ENCODE measurements at places on chromosomes 4 and X.

GRCh38 chrX:133698298-133698697 lies 283.0 kb upstream of the GPC4 start:
- DNase-seq, result no peak

- DNase-seq, result no peak
Observed at GRCh38 chr4:183627979-183628588, 30.9 kb downstream of the RWDD4 start.

DNA sequence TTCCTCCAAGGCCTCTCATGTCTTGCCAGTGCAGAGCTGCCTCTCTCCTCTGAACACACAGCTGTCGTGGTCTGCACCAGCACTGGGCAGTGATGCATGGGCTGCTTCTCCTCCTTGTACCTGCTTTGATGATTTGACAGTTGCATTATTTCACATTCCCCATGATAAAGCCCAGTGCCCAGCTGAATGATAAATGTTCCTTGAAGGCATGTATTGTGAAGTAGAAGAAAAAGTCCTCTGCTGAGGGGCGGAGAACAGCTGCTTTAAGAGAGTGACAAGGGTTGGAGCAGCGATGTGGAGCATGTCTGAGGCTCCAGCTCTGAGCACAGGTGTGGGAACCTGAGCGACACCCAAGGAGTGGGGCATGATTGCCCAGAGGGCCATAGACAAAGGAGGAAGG lies 21.1 kb upstream of the TRIM2 start:
- no peak for DNase-seq

GRCh38 chr4:40276546-40276945 lies 58.6 kb upstream of the CHRNA9 start:
- DNase-seq, result no peak

GRCh38 chrX:10172877-10173276 lies 16.1 kb downstream of the CLCN4 start:
- DNase-seq, result no peak

DNA sequence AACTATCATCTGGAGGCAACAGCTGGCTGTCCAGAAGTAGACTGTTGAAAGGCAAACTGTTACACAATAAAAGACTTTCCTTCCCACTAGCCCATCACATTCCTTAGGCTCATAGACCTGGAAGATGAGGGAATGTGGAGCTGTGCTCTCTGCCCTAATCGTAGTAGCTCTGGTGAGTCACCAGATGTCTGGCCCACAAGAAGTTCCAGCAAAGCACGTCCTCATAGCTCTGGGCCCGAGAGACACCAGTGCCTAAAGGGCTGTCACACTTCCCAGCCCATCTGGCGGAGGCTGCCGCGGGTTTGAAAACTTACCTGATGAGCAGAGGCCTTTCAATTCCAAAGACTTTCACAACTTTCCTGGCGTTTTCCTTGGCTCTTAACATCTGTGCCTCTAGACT lies 81.7 kb upstream of the STOX2 start:
- DNase-seq, result no peak

DNA sequence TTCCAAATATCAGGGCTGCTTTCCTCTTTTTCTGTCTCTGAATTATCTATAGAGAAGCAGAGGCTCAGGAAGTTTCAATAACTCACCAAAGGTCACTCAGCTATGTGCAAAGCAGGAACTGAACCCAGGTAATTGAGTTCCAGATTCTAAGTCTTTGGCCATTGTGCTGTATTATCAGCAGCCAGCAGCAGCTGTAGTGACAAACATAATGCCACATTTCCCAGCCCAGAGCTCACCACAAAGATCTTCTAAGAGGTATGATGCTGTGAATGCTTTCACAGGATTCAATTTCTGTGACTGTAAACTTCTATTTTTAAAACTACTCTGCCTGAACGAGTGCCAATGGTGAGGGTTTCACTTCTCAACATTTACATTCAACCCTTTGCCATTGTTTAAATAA lies 56.4 kb downstream of the SPOCK3 start:
- no peak for DNase-seq

GRCh38 chrX:96314985-96315384 lies 369.7 kb upstream of the DIAPH2 start:
- DNase-seq, result no peak

GRCh38 chrX:18886344-18887161 lies 97.4 kb downstream of the PHKA2 start:
- DNase-seq, result no peak

- DNase-seq, result no peak
Observed at GRCh38 chr4:169410839-169411770, 140.3 kb upstream of the SH3RF1 start.

GRCh38 chr4:52604215-52604614 lies 54.9 kb downstream of the USP46 start:
- no peak for DNase-seq

GRCh38 chr4:133186210-133186609 lies 37.1 kb downstream of the PCDH10 start:
- no peak for DNase-seq

- no peak for DNase-seq
Observed at GRCh38 chr4:83109480-83110222, 4.9 kb downstream of the PLAC8 start.

- no peak for DNase-seq
Observed at GRCh38 chrX:133297284-133297683, 79.1 kb upstream of the TFDP3 start.

GRCh38 chr4:80927420-80927819 lies 103.1 kb upstream of the BMP3 start:
- no peak for DNase-seq

DNA sequence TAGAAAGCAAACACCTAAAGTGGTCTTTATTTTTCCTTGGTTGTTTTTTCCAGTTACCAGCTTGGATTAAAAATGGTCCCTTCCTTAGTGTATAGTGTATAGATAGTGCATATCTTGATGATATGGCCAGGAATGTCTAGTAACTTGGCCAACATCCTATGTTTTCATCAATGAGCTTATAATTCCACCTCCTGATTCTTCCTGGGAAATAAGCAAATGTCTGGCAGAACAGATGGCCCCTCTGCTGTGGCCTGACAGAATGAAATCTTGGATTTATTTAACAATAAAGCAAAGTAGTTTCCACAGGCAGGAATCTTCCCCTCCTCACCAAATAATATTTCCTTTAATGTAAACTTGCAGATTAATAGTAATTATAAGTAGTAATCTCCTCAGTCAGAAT lies 6.1 kb downstream of the SCARB2 start:
- DNase-seq, result no peak

DNA sequence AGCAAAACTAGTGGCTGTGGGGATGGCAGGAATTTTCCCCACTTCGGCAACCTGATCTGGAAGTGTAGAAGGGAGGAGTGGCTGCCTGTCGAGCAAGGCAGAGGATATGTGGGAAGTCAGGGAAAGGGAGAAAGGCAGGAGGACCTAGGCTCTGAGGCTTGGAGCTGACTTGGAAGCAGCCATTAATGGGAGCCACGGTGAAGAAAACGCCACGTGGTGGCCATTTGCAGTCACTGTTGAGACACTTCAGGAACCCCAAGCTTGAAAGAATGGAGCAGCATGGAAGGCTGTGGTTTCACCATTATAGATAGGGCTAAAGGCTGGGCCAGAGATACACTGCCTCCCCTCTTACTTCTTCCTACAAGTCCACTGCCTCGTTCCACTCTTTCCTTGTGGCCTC lies 41.8 kb upstream of the MAML3 start:
- DNase-seq, result no peak

DNA sequence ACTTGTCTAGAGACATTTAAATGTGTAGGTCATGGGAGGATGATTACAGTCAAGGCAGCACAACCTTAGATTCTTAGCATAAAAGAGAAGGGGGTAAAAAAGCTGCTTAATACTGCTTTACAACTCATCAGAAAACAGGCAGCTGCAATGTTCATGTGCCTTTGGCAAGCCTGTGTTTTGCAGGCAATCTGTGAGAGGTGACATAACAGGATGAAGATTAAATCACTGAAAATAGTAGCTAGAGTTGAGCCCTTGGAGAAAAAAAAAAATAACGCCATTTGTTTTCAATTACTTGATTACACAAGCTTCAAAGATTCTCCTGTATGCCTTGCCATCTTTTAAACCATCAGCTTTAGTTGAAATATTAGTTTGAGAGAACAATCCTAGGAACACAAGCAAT lies 847.6 kb upstream of the LCORL start:
- no peak for DNase-seq

GRCh38 chrX:97398030-97398551 lies 514.4 kb downstream of the RPA4 start:
- DNase-seq, result no peak

DNA sequence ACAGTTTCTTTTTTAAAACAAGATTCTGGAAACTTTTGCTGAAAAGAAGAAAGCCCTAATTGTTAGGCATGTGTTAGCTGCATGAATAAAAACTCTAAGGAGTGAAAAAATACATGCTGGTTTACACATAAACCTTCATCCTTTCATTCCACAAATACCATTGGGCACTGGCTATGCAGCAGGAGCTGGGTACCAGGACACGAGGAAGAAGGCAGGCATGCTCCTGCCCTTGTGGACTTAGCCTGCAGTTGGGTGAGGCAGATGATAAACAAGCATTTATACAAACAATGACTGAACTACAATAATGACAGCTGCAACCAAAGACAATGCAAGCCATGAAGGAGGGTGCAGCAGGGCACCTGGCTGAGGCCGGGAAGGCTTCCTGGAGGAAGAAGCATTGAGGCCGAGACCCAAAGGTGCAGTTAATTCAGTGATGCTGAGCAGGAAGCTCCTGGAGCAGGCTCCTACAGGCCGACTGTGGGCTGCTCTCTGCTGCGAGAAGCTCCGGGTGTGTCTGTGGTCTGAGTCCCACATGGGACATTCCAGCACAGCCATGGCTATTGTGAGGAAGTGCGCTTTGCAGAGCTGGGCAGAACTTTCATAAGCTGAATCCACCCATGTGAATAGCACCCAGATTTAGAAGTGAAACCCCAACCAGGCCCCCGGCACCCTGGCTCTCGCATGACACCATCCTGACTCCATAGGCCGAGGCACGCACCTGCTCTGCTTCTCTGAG lies 44.0 kb upstream of the MXD4 start:
- DNase-seq, result no peak

DNA sequence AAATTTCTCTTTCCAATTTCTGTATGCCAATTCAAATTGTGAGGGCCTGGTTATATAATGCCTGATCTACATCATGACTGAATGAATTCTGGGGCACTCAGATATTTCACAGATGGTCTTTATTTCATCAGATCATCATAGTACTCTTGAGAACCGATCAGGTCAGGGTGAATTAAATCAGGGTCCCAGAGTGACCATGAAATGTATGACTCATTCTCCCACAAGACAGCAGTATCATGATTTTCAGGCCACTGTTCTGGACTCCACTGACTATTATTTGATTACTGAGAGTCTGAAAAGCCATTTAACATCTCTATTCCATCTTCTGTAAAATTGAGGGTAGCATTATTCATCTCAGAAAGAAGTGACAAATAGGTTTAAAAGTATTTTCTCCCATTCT lies 471.5 kb downstream of the ADGRL3 start:
- DNase-seq, result no peak

DNA sequence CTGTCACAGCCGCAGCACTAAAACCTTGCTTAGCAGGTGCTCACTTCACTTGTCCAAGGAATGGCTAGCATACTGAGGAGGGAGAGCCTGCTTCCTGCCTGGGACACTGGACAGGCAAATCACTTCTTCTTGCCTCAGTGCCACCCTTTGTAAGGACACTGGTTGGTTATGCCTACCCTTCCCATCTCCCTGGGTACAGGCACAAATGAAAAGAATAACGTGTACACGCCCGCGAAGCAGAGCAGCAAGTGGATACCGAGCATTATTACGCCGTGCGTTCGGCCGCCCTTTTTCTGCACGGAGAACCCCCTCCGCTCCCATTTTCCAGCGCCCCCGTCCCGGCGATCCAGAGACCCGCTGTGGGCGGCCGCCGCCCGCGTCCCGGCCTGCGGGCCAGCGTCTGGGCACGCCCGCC lies 338 bp upstream of the KLHL2 start:
- DNase-seq, result no peak

DNA sequence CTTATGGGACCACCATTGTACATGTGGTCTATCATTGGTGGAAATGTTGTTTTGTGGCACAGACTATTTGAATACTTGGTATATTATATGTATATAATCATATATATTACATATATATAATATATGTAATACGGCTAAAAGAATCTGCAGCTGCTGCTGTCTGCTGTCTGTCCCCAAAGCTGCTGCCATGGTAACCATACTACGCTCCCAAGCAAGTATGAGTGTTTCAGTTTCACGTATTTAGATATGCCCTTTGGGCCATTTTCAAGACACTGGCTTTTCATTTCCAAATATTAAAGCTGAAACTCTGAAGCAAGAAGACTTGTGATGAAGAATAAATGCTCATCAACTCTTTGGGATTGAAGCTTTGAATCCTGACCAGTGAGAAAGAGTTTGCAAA lies 42.0 kb upstream of the ARSJ start:
- no peak for DNase-seq

GRCh38 chr4:147865926-147866325 lies 134.0 kb downstream of the ARHGAP10 start:
- no peak for DNase-seq

DNA sequence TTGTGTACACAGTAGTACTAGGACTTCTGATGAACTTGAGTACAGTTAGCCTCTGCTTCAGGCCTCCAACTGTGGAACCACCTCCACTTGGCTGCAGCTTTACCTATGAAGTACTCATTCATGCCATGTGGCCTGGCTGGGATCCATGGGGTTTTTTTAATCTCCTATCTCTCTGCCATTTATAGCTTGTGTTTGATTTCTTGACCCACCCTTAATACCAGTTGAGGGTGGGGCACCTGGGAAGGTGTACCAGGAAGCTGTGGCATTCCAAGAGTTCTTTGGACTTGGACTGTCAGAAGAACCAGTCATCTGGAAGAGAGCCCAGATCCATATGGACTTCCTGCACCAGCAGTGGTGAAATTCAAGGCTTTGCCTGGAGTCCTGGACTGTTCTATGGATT lies 230.1 kb downstream of the SHROOM3 start:
- DNase-seq, result no peak

- no peak for DNase-seq
Observed at GRCh38 chr4:38046727-38047489, 86.7 kb downstream of the PTTG2 start.

GRCh38 chr4:121791481-121791880 lies 9.6 kb upstream of the EXOSC9 start:
- no peak for DNase-seq

DNA sequence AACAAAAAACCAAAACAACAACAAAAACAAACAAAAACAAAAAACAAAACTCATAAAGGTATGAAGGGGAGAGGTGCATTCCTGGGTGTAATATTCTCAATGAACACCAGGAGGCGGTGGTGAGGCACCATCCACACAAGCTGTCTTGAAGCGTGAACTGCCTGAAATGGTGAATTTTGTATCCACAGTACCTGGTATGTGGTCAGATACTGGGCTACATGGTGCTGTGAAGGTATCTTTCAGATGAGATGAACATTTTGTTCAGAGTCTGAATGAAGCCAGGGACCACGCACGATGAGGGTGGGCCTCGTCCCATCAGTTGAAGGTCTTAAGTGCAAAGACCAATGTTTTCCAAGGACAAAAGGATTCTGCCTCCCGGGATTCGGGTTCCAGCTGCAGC lies 58.5 kb downstream of the ASMT start:
- no peak for DNase-seq

DNA sequence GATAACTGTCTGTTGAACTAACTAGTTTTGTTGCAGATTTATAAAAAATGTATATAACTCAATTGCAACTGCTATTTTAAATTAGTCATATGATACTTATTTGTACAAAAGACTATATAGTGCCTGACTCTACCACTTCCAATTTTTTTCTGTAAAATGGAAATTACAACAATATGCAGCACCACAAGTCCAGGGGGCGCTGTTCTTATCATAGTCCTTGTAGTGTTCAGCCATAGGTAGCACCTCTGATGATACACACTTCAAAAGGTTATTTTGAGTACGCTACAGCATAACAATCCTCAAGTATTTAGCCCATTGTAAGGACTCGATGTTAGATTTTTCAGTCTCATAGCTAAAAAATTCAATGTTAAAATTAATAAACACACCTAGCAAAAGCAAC lies 174.9 kb downstream of the CORIN start:
- DNase-seq, result no peak
